ENCODE measurements at places on chromosomes 5 and 9. TPM values are rescaled to one million over a fixed set of nuclear protein-coding genes. Genes with fewer than 3 reads are reported as not detected.

GRCh38 chr9:27436234-27436633 is 87.9 kb upstream of the IFNK start:
- no peak for DNase-seq

DNA sequence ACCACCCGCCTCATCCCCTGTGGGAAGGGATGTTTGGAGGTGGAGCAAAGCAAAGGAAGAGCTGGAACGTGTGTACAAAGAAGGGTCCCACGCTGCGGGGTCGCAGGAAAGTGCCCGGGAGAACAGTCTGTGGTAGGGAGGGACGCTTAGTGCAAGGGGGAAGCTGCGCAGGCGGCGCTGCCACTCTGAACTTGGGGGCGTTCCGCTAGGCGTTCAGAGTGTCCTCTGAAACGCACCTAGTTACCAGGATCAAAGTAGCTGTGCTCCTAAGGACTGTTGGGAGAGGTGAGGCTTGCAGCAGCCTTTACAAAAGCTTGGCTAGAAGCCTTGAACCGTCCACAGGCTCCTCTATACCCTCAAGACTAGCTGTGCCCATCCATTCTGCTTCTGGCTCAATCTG is 29.3 kb upstream of the PDE8B start:
- DNase-seq, result no peak

DNA sequence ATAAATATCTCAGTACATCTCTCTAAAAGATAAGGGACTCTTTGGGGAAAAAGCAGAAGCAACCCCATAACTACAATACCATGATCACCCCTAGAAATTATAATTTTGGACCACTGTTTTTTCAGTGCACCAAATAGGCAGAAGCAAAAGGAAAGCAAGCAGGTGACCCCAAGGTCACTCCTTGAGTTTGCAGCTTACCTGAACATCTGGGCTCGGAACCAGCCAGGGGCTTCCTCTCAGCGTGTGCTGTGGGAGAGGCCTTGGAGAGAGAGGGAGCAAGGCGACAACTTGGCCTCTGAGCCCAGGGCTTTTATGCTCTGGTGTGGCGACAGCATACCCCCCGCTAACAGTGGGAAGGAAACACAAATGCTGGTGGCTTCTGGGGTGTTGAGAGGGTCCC is 16.8 kb downstream of the BNIP1 start:
- DNase-seq, result no peak

DNA sequence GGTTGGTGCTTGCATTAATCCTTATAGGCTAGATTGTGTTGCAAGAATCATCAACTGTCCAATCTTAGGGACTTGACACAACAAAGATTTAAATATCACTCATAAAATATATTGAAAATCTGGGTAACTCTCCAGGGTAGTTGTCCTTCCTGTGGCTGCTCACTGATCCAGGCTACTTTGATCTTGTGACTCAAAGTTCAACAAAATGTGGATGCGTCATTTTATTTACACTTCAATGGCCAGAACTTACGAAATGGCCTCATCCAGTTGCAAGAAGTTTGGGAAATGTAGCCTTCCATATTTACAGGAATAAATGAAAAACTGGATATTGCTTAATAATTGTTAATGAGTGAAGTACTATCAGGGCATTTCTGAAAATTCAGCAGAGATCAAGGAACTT is 235.5 kb upstream of the ACTBL2 start:
- DNase-seq, result no peak

DNA sequence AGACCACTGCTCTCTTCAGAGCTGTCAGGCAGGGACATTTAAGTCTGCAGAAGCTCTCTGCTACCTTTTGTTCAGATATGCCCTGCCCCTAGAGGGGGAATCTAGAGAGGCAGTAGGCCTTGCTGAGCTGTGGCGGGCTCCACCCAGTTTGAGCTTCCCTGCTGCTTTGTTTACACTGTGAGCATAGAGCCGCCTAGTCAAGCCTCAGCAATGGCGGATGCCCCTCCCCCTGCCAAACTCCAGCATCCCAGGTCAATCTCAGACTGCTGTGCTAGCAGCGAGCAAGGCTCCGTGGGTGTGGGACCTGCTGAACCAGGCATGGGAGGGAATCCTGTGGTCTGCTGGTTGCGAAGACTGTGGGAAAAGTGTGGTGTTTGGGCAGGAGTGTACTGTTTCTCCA is 59.9 kb downstream of the CAVIN4 start:
- DNase-seq, result no peak

DNA sequence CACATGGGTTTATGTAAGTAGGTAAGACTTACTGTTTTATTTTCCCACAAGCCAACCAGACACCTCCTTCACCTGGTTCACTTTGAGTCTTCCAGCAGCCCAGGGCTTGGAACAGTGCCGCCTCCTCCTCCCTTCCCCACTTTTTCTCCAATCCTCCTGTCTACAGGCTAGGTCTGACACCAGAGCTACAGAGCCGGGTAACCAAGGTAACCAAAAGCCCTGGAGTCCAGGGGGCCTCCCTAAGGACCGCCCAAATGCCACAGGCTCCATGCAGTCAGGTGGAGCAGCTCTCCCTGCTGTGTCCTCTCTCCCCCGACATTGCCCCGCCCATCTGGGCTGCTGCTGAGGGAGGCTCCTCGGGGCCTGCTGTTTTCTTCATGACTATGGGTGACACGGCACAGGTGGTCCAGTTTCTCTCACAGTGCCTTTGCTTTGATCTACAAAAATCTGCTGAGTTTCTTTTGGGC is 138.0 kb upstream of the EFNA5 start:
- DNase-seq, result no peak

STKLD1 gene
- 0.52 TPM for total RNA-seq

CD14 gene
- 27.6 TPM for total RNA-seq

DDX4 gene
- total RNA-seq, result not detected

DNA sequence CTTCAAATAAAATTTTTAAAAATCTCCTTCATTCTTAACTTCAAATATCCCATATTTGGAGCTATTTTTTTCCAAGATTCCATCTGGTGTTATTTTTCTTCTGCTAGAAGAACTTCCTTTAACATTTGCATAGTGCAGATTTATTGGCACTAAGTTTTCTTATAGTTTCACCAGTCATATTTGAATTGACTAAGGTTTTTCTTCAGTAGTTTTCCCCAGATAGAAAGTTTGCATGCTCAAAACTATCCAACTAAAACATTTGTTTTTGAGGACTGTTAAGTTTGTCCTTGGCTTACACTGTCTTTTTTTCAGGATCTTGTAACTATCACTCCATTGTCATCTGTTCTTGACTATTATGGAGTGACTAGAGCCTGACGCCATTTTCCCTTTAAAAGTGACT is 606.7 kb downstream of the TAF11L14 start:
- no peak for DNase-seq

- DNase-seq, result no peak
Measured at GRCh38 chr9:111187376-111187775, 142.6 kb downstream of the OR2K2 start.

GRCh38 chr5:112929336-112930081 is 7.5 kb upstream of the REEP5 start:
- DNase-seq, result no peak

DNA sequence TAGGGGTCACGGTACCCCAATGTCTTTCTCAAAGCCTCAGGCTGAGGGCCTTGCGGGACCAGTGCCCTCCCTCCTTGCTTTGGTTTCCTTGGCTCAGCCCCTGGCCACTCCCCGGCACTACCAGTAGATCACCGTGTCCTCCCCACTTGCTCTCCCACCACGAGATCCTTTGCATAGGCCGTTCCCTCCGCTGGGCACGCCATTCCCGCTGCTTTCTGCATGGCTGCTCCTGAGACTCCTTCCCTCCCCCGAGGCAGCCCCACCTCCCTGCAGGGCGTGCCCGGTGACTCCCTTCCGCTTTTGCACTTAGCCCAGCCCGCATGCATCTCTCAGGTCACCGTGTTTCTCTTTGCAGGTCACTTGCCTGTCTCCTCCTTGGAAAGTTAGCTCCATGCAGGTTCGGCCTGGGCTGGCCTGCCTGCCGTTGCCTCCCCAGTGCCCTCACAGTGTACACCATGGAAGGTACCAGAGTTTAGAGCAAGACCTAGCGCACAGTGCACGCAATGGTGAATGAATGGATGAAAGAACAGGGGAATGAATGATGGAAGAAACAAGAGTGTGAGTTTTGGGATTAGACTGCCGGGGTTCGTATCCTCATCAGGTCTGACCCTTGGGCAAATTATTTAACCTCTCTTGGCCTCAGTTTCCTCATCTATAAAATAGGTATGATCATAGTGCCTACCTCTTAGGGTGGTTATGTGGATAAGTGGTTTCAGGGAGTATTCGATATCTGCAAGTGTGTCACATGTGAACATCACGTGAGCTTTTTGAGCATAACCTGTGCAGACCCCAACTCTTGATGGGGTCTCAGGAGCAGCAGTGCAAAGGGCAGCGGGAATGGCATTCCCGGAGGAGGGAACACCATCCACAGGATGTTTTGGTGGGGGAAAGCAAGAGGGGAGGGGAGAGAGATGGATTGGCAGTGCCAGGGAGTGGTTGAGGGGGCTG is 214.3 kb downstream of the C9orf50 start:
- peak; percentile 47 for DNase-seq

CXCL14 gene
- total RNA-seq, result 31.8 TPM

DNA sequence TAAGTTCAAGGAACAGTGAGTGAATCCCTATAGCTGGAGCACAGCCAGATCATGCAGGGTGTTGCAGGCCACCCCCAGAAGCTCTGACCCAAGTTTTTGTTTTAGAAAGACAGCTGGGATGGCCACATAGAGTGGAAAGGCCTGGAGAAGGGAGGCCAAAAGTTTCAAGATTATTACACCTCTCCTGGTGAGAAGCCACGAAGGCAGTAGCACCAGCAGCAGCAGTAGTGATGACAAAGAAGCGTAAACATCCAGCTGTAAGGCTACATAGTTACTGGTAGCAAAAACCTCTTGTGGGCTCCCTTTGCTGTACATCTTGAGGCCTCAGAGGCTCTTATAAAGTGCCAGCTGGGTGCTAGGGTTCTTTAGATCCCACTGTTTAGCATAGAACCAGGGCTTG is 11.8 kb downstream of the ADAMTSL1 start:
- DNase-seq, result no peak

- DNase-seq, result no peak
Measured at GRCh38 chr9:111728143-111728542, 66.6 kb downstream of the SHOC1 start.

DNA sequence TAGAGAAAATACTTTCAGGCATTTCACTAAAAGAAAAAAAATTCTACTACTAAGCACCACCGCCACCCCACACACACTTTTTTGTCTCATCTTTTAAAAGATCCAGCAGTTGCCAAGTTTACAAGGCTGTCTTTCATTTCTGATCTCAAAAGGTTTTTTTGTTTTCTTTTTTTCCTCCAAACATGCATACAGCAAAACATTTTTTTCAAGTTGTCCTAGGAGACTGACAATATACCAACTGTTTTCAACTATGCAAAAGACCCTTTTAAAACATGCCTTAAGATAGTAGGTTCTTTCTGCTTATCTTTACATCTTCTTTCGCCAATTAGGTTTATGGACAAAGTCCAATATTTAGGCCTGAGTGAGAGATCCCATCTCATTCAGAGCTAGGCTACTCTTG is 65.2 kb downstream of the HMHB1 start:
- DNase-seq, result no peak

- DNase-seq, result no peak
Measured at GRCh38 chr5:180133971-180134508, 62.5 kb upstream of the RNF130 start.

DNA sequence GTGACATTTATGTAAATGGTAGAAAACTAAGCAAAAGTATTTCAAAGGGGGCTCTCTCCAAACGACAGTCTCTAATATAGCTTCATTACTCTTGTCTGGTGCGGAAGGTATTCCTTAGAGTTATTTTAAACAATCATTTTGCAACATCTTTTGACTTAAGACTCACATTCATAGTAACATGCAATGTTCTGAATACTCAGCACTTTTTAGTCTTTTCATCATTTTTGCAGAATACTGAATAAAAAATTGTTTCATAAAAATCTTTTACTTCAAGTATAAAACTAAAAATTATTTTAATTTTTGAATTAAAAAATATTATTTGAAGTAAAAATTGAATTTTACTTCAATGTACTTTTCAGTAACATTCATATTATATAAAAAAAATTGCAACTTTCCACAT is 321.1 kb downstream of the PLK2 start:
- no peak for DNase-seq

DNA sequence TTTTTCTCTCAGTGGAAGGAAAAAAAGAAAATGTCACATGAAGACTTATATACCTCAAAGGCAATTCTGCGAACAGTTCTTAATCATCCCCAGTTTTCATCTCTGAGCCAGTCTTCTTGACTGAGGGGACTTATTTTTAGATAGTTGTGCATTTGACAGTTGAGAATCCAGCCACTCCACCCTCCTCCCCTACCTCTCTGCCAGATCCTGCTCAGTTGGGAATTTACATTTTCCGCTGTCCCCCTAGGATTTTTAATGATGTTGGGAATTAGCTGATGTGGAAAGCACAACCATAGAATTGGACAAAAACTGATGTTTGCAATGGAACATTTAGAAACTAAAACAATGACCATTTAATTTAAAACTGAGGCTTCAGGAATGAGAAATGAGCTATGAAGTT is 194.3 kb upstream of the PIK3R1 start:
- no peak for DNase-seq

PCA3 gene
- not detected for total RNA-seq

GRCh38 chr9:87887661-87888480 is 5.2 kb downstream of the SPATA31E1 start:
- DNase-seq, result no peak
